ENCODE measurements at places on chromosomes 2 and 18.

DNA sequence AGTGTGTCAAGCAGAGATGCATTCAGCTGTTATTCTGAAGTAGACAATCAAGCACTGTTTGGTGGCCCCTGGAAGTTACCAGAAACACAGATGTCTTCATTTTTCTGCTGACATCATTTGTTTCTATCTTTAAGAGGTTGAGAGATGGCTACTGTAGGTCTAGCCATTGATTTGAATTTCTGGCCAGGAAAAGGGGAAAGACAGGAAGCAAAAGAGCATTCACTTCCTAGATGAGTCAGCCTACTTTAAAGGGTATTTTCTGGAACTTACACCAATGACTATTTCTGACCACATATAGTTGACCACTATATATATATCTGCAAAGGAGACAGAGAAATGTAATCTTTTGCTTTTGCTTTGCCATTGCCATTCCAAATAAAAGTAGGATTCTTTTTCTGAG is 900.1 kb upstream of the SOX11 start:
- no peak for DNase-seq

GRCh38 chr2:159199761-159200465 is 86.6 kb downstream of the WDSUB1 start:
- no peak for DNase-seq

DNA sequence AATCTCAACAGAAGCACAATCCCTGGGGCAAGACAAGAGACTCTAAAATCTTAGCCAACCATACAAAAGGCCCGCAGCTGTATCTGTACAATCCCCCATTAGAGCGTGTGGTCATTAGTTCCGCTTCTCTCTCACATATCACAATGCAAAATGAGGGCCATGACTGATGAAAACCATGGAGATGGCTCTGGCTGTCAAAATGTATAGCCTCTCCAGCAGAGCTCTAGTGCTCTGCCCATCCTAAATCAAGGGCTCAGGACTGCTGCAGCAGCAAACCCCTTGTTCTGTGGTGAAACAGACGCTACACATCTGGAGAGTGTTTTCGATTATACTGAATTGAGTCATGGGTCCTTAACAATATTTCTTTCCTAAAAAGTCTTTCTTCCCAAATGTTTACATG is 221.0 kb downstream of the PID1 start:
- DNase-seq: no peak

DNA sequence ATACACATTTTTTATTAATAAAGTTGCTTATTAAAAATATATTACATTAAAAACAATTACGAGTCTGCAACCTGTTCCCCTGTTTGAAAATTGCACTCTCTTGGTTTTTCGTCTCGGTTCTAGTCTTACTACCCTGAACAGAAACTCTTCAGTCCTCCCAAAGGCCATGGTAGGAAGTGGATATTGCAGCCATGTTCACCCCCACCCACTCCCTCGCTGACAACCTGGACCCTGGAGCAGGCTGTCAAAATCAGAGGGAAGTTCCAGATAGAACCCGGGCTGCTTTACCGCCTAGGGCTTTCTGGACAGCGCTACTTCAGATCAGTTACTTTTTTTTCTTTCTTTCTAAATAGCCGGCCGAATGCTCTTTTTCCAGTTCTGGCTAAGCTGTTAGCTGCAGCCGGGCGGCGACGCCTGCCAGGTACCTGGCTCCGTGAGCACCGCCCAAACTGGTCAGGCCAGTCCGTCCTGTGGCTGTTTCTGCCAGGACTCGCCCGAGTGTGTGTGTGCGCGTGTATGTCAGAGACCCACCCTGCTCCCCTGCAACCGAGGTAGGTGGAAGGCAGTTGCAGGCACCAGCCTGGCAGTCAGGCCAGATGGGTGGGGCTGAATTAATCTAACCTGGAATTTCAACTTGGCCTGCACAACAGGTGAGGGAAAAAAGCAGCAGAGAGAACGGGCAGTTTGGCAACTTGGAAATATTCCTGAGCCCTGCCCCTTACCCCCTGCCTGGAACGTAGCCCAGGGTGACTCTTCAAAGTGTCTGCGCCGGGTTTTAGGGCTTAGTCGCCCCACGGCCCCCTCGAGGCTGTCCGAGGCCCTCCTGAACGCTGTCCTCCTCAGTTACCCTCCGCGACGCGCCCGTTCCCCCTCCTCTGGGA is 1.1 kb upstream of the TET3 start:
- DNase-seq: no peak
